ENCODE measurements at places on chromosomes 16 and 17. TPM values are rescaled to one million over a fixed set of nuclear protein-coding genes. Genes with fewer than 3 reads are reported as not detected.

DNA sequence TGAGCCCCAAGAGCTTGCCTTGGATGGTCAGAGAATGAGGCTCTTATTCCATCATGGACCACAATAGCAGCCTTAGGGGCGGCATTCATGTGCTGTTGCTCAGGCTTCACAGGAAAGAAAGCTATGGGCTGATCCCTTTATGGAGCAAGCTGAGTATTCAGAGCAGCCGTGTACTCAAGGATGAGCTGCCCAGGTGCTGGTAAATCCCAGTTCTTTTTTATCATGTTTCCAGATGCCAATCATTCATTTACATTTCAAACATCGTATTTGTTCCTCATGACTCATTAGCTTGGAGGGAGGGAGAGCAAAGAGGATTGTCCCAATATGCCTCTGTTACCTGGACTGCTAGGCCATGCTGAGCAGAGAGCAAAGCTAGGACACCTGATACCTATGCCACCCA, 475.7 kb downstream of the SHISA9 start:
- ATAC-seq: no peak

DNA sequence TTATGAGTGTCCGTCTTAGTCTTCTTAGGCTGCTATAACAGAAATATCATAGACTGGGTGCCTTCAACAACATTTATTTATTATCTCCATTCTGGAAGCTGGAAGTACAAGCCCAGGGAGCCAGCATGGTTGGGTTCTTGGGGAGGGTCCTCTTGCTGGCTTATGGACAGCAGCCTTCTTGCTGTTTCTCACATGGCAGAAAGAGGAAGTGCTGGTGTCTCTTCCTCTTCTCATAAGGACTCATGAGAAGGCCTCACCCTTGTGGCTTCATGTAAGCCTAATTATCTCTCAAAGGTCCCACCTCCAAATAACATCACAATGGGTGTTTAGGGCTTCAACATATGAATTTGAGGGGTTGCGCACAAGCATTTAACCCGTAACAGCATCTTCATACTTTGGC, 207.0 kb upstream of the COX10 start:
- no peak for ATAC-seq

GRCh38 chr16:86256995-86257394, 253.3 kb upstream of the FOXF1 start:
- ATAC-seq: no peak

Gene HS3ST2
- total RNA-seq: 1.4 TPM

Gene MYO15A
- total RNA-seq: 1.6 TPM

Data from motor neuron (in vitro differentiated cells).